ENCODE measurements at places on chromosomes 2 and 18.

DNA sequence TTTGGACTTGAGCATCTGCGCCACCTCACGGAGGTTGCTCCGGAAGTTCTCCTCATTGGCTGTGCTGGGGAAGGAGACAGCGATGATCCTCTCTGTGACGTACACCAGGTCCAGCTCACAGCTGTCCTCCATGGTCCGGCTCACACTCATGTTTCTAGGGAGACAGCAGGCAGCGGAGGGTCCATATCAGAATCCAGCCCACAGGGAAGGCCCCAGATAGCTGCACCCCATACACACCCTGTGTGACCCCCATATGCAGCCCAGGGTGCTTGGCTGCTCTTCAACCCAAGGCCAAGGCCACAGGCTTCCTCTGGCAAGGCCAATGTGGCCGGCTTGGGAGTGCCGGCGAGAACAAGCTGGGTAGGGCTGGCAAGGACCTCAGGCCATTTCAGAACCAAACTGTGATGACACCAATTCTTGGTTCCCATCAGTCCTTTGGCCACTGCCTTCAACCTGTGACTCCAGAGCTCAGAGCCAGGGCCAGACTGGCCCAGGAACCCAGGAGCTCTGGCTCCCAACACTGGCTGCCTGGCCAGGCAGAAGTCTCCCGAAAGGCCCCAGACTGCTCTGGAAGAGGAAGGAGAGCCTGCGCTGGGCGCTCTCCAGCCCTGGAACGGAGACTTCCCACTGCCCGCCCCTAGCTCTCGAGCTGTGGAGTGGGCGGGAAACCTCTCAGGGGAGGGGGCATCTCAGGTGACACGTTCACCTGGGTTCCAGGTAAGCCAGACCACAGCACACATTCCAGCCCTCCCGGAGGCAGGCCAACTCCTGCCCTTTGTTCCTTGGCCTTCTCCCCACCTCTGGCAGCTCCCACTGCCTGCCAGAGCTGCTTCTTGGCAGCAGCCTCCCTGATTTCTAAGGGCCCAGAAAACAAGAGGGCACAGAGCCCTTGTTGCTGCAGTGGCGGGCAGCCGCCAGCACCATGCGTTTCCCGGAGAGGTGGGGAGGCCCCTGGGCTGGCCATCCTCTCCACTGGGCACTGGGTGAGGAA, 104.7 kb downstream of the TNS1 start:
- DNase-seq, result no peak

- no peak for DNase-seq
Observed at GRCh38 chr2:194765723-194766122, 891.3 kb upstream of the SLC39A10 start.

- no peak for DNase-seq
Observed at GRCh38 chr2:14232217-14232616, 400.3 kb upstream of the LRATD1 start.

- DNase-seq, result no peak
Observed at GRCh38 chr2:5694306-5694705, 2.1 kb downstream of the SOX11 start.

DNA sequence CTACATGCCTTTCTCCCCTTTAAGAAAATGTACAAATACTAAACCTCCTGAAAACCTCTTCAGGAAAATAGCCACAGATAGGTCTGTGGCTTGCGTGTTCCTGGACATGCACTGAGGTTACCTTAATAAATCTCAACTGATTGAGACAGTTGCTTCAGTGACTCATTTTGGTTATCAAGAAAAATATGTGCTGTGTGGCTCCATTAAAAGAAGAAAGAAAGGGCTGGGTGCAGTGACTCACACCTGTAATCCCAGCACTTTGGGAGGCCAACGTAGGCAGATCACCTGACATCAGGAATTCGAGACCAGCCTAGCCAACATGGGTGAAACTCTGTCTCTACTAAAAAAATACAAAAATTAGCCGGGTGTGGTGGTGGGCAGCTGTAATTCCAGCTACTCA, 27.1 kb downstream of the CREG2 start:
- DNase-seq, result no peak

DNA sequence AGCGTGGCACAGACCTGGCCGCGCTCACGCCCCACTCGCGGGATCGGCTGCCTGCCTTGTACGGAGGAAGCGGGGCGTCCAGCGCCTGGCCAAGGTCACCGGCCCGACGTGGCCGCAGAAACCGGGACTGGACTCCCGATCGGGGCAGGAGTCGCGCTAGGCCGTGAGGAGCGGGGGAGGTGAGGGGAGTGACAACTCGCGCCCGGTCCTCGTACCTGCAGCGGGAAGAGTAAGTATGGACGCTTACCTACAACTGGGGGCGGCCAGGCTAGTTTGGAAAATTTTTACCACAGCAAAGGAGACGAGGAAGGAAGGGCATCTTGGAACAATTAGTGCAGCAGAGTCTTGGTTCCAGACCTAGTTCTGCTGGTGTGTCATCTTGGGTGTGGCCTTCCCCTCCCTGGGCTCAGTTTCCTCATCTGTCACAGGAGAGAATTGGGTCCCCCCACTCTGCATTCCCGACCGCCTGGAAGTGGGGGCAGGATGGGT, 693 bp downstream of the UBE2F start:
- peak; percentile 30 for DNase-seq

GRCh38 chr2:24937236-24937635, 17.2 kb upstream of the ADCY3 start:
- no peak for DNase-seq

- DNase-seq, result no peak
Observed at GRCh38 chr2:71067567-71068217, 756 bp upstream of the NAGK start.
